ENCODE measurements at places on chromosomes 6 and 20.

- DNase-seq = no peak
Observed at GRCh38 chr6:123030282-123030681, 34.2 kb downstream of the CLVS2 start.

- DNase-seq = peak; percentile 68
Observed at GRCh38 chr20:5652626-5653553, 97.3 kb upstream of the SHLD1 start.

- no peak for DNase-seq
Observed at GRCh38 chr6:35296931-35297600, 552 bp upstream of the DEF6 start.

DNA sequence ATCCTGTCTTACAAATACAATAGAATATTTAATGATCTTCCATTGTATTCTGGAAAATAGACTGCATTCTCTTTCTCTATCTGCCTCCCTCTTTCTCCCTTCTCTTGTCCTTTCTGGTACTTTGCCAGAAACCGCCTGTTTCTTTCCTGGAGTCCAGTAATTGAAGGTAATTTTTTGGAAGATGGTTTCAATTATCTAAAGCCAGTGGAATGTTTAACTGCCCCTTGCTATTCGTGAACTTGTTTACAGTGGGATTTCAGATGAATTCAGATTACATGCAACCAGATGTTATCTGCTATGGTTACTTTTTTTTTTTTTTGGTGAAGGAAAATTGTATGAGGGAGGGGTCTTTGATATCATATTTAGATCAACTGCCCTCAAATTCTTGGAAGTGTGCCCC lies 655.5 kb upstream of the FLRT3 start:
- DNase-seq = no peak

DNA sequence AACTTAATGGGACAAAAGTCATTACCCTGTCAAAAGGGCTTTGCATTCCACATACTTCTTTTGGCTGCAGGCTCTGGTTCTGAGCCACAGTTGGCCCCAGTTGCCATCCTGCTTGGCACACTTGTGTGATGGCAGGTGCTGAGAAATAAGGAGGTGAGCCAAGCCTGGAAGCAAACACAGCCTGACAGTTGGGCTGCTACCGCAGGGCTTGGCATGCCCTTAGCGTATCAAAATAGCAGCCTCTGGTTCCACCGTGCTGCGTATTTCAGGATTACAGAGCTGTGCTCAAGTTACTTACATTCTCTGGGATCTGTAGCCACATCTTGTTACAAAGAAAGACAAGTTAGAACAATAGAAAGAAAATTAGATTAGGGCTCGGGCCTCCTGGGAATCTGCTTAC lies 11.1 kb downstream of the MTHFD1L start:
- DNase-seq = no peak

- DNase-seq = no peak
Observed at GRCh38 chr6:14317387-14317970, 199.9 kb downstream of the CD83 start.

GRCh38 chr20:38804682-38805501 lies 605 bp upstream of the PPP1R16B start:
- DNase-seq = peak; percentile 6

DNA sequence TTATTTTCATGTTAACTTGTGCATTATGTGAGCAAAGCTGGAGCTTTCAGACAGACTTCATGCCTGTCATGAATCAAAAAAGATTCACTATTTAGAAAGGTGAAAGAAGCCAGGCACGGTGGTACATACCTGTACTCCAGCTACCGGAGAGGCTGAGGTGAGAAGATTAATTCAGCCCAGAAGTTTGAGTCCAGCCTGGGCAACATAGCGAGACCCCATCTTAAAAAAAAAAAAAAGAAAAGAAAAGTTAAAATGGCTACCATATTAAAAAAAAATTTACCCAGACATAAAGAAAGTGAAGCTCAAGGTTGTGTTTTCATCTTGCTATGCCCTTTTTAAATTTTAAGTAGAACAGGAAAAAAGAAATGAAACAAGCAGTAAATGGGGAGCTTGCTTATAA lies 889 bp downstream of the CASS4 start:
- DNase-seq = no peak

DNA sequence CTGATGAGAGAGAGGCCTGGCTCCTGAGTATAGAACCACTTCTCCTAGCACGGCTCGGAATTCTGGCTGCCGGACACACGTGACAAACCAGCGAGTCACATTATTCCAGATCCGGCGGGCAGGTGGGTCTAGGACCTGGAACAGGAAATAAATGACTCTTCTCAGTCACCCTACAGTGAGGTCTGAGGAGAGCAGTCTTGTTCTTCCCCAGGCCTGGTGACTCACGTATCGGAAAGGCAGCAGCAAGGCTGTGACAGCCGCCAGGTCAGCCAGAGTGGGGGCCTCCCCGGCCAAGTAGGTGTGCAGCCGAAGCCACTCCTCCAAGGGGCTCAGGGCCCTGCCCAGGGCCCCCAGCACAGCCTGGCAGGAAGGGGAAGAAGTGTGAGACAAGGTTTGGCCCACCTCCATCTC lies 2.8 kb downstream of the VARS1 start:
- no peak for DNase-seq

DNA sequence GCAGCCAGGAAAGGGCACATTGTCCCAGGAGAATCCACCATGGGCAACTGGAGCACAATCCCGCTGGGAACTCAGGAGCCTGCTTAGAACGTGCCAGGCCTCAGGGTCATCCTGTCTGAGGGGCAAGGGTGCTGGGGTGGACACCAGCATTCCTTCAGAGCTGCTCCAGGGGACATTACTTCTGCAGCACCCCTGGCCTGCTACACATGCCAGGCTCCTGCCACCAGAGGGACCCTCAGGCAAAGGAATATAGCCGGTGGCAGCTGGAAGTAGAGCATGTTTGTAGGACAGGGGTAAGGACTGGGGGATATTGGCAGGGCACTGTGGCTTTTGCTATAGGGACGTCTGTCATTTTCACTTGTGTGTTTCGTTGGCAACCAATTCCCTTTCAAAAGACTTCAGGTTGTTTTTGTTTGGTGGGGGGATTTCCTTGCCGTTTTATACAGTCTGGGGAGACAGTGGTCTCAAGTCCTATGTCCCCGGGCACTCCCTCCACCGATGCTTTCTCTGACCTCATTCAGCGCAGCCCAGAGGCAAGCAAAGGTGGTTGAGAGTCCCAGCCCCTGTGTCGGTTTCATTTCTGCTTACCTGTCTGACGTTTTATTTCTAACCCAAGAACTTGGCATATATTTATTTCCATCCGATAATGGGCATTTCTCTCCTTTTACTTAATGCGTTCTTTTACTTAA lies 130.8 kb downstream of the JPH2 start:
- DNase-seq = peak; percentile 51

GRCh38 chr6:35341557-35341956 lies 801 bp upstream of the PPARD start:
- DNase-seq = no peak

DNA sequence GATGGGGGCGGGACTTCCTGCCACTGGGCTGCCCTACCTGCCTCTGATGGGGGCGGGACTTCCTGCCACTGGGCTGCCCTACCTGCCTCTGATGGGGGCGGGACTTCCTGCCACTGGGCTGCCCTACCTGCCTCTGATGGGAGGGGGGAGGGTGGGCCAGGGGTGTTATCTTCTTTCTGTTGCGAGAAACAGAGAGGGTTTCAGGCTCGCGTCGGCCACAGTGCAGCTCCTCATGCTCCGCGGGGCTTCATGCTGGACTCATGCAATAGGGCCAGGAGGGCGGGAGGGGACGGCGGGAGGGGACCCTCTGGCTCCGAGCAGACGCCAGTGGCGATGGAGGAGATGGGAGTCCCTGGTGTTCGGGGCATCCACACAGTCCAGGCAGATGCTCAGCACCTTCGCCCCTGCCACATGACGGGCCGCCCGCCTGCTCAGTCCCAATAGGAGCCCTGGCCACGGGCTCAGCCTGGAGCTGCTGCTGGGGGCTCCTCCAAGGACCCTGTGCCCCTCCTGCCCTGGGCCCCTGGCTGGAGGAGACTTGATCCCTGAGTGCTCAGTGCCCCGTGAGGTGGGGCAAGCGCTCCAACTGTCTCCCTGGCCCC lies 48.8 kb upstream of the CHRNA4 start:
- no peak for DNase-seq

- DNase-seq = peak; percentile 62
Observed at GRCh38 chr20:17505636-17506517, 25.3 kb downstream of the BFSP1 start.

DNA sequence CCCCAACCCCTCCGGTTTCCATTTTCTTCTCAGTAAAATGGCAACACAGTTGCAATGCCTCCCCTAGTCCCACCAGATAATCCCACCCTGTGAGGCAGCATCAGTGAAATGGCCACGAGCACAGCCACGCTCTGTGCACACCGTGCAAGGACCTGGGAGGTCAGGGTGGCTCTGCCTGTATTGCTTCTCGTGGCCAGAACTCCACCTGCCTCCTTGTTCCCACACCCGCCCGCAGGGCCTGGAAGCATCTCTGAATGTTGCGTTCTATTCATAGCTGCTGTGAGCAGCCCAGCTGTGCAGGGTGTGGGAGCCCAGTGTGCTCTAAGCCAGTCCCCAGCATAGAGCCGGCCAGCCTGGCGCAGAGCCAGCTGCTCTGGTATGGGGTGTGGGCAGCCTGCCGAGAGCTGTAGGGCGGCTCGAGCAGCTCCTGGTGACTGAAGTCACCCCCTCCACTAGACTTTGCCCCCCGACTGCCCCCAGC lies 161.1 kb downstream of the DLL1 start:
- no peak for DNase-seq

DNA sequence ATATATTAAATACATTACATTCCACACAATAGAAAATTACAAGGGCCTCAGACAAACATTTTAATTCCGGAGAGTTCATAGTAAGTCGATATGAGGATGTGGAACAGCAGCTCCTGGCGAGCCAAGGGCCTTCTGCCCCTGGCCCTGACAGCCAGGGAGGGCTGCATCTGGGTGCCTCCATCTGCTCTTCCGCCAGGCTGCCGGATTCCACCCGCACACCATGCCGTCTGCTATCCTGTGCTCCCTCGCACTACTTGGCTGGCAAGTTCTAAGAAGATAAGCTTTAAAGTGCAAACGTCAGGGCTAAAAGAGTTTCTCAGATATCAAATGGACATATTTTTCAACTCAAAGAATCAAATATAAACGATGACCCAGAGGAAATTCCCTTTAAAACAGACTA lies 656.3 kb upstream of the NOX3 start:
- no peak for DNase-seq

DNA sequence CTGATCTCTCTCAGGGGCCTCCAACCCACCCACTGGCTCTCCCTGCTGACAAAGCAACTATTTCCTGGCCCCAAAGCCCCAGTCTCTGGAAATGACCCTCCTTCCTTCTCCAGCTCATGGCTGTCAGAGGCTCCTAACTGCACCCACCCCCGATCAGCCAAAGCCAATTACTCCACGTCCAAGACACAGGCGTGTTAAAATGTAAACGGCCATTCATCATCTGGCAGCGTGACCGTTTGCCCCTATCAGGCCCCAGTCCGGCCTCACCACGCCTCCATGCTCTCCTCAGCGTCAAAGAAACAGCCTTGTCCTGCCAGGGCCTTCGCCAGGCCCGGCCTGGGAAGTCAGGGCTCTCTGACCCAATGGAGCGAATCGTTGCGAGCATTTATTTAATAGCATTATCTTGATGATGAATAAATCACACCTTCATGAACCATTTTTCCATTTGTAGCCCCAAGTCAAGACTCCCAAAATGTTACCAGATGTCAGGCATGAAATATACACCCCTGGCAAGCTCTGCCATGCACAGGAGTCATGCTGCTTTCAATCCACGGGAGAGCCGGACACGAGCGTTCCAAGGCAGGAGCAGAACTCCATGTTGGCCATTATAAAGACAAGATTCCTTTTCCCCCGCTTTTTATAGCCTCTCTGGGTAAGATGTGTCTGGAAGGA lies 17.7 kb downstream of the RIPOR3 start:
- DNase-seq = no peak

GRCh38 chr6:112920994-112921393 lies 573.9 kb downstream of the RFPL4B start:
- DNase-seq = no peak

- DNase-seq = no peak
Observed at GRCh38 chr6:26500102-26500501, at the start of gene BTN1A1. Gene BTN1A1, plus strand, starts transcription at chr6:26500303. Its CDS starts 984 bp downstream, at chr6:26501287.

DNA sequence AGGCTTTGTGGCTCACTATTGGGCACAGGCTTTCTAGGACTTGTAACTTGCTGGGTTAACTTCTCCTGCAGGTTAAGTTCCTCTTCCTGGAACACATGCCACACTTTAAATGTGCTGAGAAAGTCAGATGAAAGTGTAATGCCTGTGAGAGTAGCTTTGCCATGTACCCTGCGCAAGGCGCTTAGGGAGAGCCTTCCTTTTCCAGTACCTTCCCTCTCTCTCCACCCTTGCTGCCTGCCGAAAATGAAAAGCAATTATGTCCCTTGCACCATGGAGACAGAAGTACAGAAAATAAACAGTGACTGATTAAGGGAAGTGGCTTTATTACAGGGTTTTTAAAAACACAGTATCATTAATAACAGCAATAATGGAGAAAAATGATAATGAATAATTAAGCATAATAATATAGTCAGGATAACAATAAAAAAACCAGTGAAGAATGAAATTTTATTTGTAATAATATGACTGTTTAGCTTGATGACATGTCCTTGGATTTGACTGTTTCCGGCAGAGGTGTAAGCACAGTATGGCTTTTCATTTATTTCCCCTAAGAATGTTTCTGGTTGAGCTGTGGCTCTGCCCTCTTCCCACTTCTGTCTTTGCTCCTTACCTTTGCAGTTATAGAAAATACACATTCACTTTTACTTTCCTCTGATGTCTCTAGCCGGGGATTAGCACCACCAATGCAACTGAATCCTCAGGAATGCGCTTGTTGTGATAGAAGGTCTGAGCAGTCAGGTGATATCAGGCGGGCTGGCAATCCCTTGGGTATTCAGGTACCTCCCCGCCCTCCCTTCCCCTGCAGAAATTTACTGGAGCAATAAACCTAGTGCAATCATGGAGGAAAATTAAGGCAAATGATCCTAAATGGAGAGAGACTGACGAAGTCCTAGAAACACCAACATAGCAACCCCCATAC lies 472.3 kb upstream of the CITED2 start:
- peak; percentile 21 for DNase-seq

GRCh38 chr20:55667955-55668354 lies 337.4 kb downstream of the CBLN4 start:
- no peak for DNase-seq

DNA sequence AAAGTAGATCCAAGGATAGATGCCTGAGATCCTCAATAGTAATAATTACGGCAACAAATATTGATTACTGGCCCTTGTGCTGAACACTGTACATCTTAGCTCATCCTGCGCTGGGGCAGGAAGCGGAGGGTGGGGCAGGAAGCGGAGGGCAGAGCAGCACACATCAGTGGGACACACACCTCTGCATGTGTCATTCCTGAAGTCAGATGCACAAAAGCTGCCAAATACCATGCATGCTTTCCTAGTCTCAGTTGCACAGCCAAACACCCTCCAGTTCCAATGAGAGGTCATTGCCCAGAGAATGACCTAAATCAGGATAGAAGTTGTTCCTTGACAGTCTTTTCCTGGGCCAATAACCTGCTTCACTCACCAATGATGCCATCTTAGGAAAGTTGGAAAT lies 74.4 kb upstream of the FOXC1 start:
- no peak for DNase-seq

GRCh38 chr6:33619166-33619840 lies 1.8 kb upstream of the ITPR3 start:
- peak; percentile 46 for DNase-seq

- DNase-seq = no peak
Observed at GRCh38 chr6:27785294-27785693, 126.9 kb downstream of the OR2B2 start.

- no peak for DNase-seq
Observed at GRCh38 chr6:16544521-16544920, 216.7 kb downstream of the ATXN1 start.

Measured in suppressor macrophage treated with lipopolysaccharide for 4 hours (primary cell).